ENCODE measurements at places on chromosomes 6 and 20.

GRCh38 chr20:36203861-36204260, 32.4 kb upstream of the AAR2 start:
- DNase-seq = no peak

- DNase-seq = peak; percentile 71
These were observed 21.2 kb downstream of the GNAS-AS1 start for GRCh38 chr20:58829531-58829941.

GRCh38 chr6:123570813-123571684, 65.7 kb downstream of the TRDN start:
- peak; percentile 14 for DNase-seq

DNA sequence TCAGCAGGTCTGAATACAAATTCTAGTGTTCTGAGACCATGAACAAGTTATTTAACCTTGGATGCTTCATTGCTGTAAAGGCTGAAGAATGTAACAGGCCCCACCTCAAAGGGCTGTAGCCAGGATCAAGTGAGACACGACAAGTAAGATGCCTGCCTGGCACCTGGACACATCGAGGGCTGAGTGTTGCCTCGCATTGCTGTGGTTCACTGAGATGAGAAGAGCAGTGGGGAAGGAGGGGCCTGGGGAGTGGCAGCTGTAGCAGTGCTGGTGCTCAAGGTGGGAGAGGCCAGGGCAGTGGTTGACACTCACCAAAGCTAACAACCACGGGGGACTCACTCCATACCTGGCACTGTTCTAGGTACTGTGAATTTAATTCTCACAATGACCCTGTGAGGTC, 187.8 kb downstream of the KIF16B start:
- DNase-seq = peak; percentile 60

Measured in myocyte (in vitro differentiated cells).